Aorta (tissue), 5 donors: ENCODE measurements at places on chromosomes 1 and 21. TPM values are rescaled to one million over a fixed set of nuclear protein-coding genes. Genes with fewer than 3 reads are reported as not detected.

RSPO1 gene
- not detected for total RNA-seq

DNA sequence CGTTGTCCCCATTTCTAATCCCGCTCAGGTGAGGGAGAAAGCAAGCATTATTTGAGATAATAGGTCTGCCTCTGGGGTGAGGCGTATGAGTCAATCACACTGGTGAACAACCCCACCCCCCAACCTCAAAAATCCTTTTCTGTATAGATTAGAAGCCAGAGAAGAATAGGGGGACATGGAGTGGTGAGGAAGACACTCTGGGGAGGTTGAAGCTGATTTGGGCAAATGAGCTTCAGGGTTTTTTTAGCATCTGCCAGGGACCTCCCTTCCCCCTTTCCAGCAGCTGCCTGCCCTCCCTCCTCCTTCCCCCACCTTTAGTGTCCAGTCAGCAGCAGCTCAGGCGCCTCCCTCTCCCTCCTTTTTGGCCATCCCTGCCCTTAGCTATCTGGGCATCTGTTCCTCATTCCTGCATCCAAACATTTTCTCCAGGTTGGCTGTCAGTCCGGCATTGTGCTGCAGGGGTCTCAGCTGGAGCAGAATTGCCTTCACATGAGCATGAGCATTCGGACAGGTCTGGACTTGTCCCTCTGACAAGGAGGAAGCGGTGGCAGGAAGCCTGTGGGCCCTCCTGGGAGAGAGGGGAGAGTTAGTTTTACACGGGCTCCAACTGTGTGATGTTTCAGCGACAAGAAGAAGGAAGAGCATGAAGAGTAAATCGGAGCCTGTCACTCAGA, 30.8 kb upstream of the PTGFRN start:
- H3K27me3 ChIP-seq, result no peaks in the 10 kb centered on the region
- no peaks in the 10 kb centered on the region for H3K4me1 ChIP-seq
- no peaks in the 10 kb centered on the region for H3K36me3 ChIP-seq
- H3K4me3 ChIP-seq, result no peak overlapping the region

DNA sequence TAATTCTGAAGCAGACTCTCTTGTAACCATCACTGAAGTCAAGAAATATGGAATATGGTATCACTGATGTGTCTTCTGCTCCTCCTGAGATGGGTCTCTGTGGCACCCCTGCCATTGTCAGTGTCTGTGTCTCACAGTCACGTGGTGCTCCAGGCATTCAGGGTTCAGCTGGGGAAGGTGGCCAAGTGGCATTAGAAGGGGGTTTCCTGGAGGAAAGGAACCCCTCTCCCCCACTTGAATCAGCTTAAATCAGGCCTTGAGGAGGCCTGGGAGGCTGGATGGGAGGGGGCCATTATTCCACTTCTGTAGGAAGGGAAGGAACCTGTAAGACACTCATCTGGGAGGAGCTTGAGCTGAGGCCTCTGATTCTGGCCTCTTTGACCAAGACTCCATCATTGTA, 20.5 kb downstream of the CYP4B1 start:
- no peak overlapping the region for H3K27ac ChIP-seq
- no peak for DNase-seq
- H3K36me3 ChIP-seq, result no peaks in the 10 kb centered on the region
- no peaks in the 10 kb centered on the region for H3K4me1 ChIP-seq
- no peaks in the 10 kb centered on the region for H3K27me3 ChIP-seq

- no peak for DNase-seq
- no peaks in the 10 kb centered on the region for H3K27me3 ChIP-seq
- no peak overlapping the region for H3K4me3 ChIP-seq
- H3K4me1 ChIP-seq, result no peaks in the 10 kb centered on the region
- H3K27ac ChIP-seq, result no peak overlapping the region
- no peaks in the 10 kb centered on the region for H3K36me3 ChIP-seq
These were observed 15.6 kb downstream of the RD3 start for GRCh38 chr1:211476200-211476849.

NHLH2 gene
- total RNA-seq, result not detected
